DMS79 (cell line): ENCODE measurements at places on chromosomes 13 and 19.

- DNase-seq = no peak
These were observed 49.6 kb downstream of the DOCK9 start for GRCh38 chr13:98927951-98928927.

- no peak for DNase-seq
These were observed 418.2 kb downstream of the IRS2 start for GRCh38 chr13:109368230-109368629.

- DNase-seq = no peak
These were observed 1.1 kb downstream of the TECR start for GRCh38 chr19:14530506-14530905.

- no peak for DNase-seq
These were observed 11.8 kb upstream of the PLA2G4C start for GRCh38 chr19:48122421-48122820.

- DNase-seq = no peak
These were observed 1001.1 kb downstream of the OLFM4 start for GRCh38 chr13:54029720-54030119.

DNA sequence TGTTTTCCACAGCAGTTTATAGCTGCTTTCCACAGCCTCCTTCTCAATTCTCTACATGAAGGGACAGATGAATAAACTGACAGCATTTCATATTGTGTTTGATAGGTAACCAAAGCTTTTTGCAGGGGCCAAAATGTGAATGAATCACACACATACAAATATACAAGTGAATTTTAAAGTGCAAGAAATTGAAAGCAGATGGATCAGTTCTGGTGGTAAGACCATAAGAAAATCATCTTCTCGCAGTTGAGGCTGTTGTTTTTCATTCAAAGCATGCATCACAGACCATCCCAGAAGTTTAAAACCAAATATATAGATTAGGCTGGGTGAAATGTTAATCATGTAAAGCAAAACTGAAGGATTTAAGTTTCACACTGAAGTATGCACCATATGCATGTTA lies 1569.4 kb downstream of the PCDH9 start:
- DNase-seq = no peak

DNA sequence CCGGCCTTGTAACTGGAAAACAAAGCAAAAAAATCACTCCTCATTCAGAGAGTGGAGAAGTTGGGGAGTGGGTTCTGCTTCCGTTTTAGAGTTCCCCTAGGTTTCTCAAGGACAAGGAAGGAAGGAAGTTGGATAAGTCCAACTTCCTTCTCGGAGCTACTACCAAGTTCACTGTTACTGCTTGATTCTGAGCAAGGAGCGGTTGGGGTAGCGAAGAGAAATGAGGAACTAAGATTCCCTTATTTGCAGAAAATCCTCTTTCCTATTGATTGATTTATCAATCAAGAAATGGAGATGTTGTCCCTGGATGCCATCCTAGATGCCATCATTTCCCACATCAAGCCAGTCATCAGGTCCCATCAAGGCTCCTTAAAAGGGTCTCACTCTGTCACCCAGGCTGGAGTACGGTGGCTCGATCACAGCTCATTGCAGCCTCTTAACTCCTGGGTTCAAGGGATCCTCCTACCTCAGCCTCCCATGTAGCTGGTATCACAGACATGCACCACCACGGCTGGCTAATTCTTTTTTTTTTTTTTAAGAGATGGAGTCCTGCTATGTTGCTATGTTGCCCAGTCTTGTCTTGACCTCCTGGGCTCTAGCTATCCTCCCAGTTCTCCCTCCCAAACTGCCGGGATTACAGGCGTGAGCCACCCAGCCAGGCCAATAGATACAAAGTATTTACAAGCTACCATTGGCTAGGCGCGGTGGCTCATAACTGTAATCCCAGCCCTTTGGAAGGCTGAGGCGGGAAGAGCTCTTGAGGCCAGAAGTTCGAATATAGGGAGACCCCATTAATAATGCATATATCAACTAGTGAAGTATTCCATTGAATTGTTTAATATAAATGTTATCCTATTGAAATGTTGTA lies 809 bp upstream of the B9D2 start:
- no peak for DNase-seq

DNA sequence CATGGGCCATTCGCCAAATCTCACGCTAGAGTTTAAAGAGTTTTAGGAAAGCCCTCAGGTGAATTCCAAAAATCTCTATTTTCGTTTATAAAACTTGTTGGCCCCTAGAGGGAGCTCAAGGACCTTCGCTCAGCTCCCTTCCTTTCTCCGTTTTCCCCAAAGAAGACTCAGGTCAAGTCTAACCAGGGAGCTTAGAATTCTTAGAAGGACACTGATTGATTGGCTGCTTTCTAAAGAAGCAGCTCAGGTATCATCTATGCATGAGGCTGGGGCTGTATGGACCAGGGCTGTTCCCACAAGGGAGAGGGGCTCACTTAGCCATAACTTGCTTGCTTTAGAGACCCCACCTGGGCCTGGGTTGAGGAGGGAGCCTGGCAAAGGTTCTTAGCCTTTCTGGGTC lies 20.5 kb downstream of the DZIP1 start:
- peak; percentile 23 for DNase-seq

DNA sequence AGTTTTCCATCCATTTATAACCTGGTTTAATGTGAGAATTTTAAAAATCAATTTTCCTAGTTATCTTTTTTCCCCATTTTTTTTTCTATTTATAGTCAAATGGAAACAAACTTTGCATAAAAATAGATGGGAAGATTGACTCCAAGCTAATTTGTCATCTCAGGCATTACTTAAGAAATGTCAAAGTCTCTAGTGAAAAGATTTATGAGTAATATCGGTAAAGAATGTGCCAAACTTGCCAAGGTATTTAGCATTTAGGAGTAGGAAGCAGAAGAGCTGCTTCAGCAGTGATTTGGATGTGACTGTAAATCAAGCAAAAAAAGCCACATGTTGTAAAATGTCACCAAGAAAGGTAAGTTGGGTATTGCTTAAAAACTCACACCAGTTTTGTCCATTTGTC lies 108.6 kb downstream of the LACC1 start:
- no peak for DNase-seq

DNA sequence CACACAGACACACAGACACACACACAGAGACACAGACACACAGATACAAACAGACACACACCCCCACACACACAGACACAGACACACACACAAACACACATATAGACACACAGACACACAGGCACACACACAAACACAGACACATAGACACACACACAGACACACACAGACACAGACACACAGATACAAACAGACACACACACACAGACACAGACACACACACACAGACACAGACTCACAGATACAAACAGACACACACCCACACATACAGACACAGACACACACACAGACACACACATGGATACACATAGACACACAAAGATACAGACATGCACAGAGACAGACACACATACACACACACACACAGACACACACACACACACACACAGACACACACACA lies 174.5 kb downstream of the URI1 start:
- no peak for DNase-seq

DNA sequence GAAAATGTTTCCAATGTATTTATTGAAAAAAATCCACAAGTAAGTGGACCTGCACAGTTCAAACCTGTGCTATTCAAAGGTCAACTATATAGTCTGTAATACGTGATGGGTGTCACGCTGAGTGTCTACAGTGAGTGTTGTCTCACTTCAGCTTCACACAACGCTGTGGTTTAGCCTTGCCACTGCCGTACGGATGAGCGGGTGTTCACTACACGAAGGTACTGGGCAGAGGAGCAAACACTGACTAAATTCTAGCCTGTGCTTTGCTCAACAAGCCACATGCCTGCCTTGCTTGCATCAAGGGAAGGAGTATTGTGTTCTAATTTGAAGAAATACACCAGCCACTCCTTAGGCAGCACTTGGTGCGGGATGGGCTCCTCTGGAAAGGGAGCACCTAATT lies 3.4 kb upstream of the FFAR3 start:
- no peak for DNase-seq

GRCh38 chr19:3270902-3271301 lies 46.4 kb downstream of the CELF5 start:
- peak; percentile 80 for DNase-seq

DNA sequence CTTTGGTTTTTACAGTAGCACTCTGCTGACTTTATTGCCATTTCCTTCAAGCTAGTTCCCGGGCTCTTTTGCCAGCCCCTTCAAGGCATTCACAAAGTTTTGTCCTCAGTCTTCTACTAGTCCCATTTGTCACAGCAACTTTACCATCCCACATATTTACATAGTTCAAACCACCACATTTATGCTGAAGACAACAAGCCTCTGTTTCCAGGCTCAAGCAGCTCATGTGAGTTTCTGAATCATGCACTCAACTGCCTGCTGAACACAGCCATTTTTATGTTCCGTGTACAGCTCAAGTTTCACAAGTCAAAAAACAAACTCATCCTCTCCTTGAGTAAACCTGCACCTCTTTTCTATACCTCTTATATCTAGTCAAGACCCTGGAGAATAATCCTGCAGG lies 977.0 kb upstream of the SLC10A2 start:
- no peak for DNase-seq

DNA sequence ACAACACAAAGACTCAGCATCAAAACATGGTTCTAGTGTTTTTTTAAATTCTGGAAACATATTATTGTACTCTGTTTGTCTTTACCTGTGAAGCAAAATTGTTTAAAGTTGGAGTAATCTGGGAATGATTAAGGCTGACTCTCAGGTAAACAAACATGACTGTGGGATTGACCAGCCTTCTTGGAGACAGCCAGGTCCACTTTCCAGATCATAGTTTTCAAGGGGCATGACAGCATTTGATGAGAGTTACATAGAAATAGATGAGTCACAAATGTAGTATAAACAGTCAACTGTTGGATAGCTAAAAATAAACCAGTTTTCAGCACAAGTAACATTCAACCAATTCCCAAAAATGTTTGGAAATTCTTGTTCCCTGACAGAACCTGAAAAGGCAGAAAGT lies 1680.9 kb downstream of the OLFM4 start:
- DNase-seq = no peak

DNA sequence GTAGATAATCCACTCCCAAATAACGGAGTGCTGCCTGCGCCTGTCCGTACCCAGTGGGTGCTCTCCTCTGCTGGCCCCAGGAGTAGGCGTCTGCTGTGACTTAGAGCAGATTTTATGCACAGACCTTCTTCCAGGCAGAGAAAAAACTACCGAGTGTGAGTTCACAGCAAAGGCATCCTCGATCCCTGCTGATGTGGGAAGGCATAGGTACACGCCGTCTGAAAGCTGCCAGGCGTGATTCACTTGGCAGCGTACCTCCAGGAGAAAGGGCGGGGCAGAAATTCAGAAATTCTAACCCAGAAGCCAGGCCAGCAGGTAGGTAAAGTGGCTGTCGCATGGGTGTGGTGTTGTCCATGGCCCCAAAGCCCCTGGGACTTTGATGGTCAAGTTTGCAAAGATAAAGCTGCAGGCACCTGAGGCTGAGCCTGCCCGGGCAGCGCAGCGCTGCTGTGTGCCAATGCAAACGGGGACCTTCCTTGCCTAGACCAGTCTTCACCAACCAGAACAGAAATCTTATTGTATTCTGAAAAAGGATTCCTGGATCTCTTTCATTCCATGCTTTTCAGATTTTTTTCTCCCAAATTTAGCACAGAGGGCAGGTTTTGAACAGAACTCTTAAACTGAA lies 36.3 kb downstream of the COL4A2 start:
- DNase-seq = no peak

DNA sequence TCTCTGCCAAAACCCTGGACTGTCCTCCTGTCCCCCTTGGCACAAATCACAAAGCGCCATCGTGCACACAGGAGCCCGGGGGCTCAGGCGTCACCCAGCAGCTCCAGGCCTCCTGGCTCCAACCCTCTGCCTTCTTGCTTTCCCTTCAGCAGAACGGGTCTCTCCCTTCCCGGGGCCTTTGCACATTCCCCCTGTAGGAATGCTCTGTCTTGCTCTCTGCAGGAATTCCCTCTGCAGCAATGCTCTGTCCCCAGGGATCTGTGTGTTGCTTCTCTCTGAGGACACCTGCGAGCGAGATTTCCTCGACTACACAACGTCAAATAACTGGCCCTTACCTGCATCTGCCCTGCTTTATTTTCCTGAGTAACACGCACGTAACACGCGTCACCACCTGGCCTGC lies 13.3 kb upstream of the RASA3 start:
- no peak for DNase-seq

DNA sequence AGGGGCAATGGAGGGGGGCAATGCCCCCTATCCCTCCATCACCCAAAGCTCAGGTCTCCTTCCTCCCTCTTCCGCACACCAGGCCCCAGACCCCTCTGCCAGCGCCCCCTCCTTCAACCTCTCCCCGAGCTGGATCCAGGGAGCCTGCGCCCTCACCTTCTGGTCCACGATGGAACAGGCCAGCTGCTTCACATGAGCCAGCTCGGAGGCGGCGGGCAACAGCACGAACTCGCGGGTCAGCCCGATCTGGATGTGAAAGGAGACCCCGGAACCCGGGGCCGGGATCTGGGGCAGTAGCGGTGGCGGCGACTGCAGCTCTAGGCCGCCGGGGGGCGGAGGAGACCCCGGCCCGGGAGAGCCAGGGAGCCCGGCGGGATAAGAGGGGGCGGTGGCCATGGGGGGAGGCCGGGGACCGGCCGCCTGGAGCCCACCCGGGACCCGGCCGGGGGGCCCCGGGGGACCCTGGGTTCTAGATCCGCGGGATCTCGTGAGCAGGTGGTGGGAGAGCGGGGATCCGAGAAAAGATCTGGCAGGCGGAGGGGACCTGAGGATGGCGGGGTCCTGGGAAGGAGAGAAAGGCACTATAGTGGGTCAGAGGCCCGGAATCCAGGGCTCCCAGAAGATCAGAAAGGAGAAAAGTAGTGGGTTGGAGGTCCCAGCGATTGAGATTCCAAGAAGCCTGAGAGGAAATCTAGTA lies 791 bp downstream of the PRKD2 start:
- DNase-seq = peak; percentile 13

DNA sequence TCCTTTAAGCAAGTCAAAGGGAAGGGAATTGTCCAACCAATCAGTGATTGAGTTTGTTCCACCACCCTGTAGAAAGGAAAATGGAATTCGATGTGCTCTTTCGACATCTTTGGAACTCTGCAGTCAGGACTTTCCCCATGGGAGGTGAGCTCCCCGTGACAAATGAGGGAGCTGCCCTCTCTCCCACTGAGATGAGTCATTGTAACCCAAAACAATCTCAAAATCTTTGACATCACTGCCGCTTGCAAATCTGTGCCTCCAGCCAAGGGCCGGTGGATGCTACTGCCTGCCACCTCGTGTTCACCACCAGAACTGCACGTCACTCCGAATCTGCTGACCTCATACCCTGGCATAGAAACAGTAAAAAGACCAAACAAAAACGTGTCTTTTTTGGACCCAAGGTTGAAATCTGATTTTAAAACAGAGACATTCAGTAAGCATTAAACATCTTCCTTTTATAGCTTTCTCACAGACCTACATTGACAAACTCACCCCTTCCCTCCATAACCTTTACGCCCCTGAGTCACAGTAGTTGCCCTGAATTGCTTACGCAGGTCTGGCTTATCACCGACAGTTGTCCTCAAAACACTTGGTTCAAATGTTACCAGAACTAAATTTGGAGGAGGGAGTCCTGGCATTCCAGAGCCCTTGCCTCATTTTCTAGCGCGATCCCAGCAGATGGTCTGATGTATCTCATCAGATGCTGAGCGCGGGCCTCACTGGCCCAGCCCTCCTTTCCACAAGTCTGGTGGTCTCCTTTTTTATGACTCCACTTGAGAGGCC lies 105.2 kb downstream of the COL4A2 start:
- DNase-seq = peak; percentile 17

GRCh38 chr19:45920458-45920857 lies 5.9 kb upstream of the NANOS2 start:
- no peak for DNase-seq
